ENCODE measurements at places on chromosomes 12 and 14.

DNA sequence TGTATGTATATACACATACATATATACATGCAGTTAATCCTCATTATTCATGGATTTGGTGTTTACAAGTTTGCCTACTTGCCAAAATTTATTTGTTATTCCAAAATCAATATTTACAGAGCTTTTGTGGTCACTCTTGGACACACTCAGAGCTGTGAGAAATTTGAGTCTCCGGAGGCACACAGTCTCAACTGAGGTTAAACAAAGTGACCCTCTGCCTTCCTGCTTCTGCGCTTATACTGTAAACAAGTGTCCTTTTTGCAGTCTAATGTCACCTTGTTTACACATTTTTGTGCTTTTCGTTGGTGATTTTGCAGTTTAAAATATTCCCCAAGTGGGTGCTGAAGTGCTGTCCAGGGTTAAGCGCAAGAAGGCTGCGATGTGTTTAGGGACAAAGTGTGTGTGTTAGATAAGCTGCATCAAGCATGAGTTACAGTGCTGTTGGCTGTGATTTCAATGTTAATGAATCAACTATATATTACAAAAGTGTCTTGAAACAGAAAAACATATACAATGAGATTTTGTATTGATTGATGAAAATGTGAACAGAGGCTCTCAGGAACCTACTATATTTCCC is 13.1 kb upstream of the LTA4H start:
- DNase-seq = no peak

- no peak for DNase-seq
These were observed 42.2 kb upstream of the TBX3 start for GRCh38 chr12:114726092-114726710.

DNA sequence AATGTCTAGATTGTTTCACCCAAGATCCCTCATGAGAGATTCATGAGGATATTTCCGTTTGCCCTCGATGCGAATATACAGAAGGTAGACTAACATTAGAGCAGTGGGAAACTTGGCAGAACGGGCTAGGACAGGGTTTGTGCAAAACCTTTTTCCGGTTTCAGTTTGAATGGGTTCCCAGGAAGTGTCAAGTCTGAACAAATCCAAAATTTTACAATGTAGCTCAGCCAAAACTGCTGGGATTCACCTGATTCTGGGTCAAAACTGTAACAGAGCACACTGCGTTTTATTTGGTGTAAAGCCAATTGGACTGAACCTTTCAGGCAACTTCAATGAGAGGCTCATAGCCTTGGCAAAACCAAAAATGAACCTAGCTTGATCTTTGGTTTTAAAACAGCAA is 337.8 kb upstream of the DIO2 start:
- no peak for DNase-seq

DNA sequence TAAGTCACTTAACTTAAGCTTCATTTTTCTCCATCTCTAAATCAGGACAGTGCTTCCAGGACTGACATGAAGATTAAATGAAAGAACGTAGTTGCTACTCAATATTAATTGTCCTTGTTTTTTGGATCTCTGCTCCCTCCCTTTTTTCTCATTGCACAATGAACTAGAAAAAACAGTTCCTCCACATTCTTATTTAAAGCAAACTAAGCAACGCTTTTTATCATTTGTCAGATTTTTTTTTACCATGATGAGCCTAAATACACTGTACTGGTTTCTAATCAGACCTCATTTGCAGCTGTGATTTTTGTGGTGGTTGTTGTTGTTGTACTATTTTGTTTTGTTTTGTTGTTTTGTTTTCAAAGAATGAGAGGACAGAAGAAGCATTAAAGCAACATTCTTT is 23.2 kb upstream of the PARP11 start:
- DNase-seq = no peak

DNA sequence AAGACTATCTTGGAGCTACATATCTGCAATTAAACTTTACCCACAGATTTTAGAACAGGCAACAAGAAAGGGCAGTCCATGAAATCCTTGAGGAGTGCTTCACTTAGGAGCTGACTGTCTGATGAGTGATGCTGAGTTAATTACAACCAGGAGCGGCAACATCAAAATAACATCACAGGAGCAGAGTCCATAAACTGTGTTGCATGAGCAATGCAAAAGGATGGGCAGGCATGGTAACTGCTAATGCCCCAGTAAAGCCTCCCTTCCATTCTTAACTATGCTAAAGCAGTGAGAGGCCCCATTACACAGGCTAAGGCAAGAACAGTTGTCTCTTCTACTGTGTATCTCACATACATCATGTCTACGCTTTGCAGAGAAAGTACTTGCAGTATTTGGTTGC is 156.6 kb downstream of the PAX9 start:
- no peak for DNase-seq

Measured in activated CD4-positive, alpha-beta T cell treated with anti-CD3 and anti-CD28 coated beads, Interleukin-2, amount 50 U/mL, for 1 hour (primary cell).